ENCODE measurements at places on chromosomes 3 and 15.

- no peak for DNase-seq
These were observed 17.7 kb upstream of the FGD5 start for GRCh38 chr3:14801031-14801430.

- DNase-seq: peak; percentile 65
These were observed 45.6 kb downstream of the DNASE1L3 start for GRCh38 chr3:58164906-58165821.

DNA sequence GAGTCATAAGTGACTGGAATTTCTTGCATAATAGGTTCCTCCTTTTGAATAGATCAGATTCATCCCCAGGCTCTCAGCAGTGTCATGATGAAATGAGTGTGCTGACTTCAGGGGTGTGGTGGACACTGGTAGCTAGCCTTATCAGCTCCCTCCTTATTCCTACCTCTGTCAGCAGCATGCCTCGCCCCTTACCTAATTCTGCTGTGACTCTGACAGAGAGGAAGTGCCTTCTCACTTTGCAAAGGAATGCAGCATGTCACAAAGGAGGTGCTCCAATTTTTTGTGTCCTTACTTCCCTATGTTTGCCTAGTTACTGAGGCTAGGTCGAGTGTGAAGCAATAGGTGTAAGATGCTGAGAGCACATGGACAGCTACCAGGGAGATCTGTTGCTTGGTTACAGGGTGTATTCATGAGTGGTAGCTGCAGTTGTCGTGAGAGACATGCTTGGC, 90.6 kb downstream of the TNFAIP8L3 start:
- no peak for DNase-seq

- DNase-seq: no peak
These were observed 49.7 kb upstream of the LIMD1 start for GRCh38 chr3:45544717-45545296.

GRCh38 chr3:119608405-119609000, 10.8 kb downstream of the PLA1A start:
- DNase-seq: no peak

- DNase-seq: no peak
These were observed 36.0 kb upstream of the BNIP2 start for GRCh38 chr15:59725151-59725486.

GRCh38 chr15:63899193-63899592, 65.4 kb upstream of the HERC1 start:
- no peak for DNase-seq

DNA sequence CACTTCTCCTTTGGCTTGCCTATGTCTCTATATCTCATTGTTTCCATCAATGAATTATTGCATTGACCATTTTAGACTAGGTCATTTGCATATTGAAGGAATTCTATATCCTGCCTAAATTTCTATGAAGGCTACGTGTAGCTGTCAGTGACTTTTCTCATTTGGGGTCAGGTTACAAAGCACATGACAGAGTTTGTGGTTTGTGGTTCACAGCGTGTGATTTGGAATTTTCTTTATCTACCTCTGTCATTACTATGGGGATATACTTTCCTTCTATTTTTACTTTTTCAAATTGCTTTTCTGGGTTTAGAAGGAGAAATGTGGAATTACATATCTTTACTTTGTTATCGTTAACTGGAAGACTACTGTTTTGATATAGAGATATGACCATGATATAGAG, 317.3 kb upstream of the CFAP20DC start:
- no peak for DNase-seq

DNA sequence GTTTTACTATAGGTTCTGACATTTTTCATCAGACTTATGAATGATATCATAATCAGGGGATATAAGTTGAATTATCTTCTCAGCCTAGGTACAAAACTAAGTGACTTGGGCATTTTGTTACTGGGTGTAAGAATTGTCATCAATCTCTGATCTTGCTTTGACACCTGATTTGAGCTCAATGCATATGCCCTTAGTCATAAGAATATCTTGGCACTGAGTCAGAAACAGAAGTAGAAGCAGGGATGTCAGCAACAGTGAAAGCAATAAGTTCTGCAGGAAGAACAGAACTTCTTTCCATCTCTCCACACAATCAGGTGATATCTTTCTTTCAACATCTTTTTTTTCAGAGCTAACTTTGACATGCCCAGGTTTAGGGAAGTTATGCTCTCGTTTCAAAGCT, 14.6 kb downstream of the SLITRK3 start:
- no peak for DNase-seq

GRCh38 chr3:44023961-44024593, 217.6 kb upstream of the TOPAZ1 start:
- DNase-seq: no peak

- DNase-seq: no peak
These were observed 67.2 kb downstream of the MYO9A start for GRCh38 chr15:72050700-72051099.

DNA sequence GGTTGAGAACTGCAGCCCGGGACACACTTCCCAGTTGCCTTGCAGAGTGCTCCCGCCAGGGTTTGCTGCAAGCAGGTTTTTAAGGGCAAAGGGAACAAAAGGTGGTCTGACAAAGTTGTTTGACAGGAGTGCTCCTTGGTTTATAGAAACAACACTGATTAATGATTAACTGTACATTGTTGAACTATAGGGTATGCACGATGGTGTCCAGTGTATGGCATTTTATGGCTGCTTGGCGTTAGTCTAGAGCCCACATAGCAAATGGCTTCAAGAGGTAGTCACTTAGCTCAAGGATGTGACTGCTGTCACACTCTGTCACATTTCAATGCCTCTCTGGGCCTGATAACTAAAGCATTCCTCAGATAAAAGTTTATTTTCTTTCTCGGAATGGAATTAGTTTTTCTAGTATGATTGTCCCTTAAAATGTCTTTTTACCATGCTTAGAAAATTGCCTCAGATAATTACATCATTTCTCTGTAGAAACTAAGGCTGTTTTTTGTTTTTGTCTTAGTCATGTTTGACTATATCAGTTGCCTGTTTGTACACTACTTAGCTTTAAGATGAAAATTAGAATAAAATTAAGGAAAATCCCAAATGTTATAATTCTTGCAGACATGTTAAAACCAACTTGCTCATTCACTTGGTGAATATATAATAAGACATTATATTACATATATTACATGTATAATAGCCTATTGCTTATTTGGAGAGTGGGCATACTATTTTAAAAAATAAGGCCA, 61.3 kb upstream of the GATM start:
- DNase-seq: no peak

DNA sequence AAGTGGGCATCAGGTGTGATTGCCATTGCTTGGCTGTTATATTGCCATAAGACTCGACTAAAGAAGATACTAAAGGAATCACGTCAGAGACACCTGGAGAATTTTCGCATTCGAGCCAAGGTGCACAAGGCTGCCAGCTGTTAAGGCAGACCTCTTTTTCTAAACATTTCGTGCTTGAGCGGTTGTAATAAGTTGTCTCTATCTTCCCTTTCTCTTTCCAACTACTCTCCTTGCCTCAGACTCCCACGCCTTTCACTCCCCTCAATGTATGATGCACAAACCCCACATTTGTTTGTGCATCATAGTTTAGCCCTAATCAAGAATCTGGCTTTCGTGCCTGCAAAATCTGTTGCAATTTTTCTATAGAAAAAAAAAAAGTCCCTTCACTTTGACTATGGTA, 118.0 kb downstream of the IQCH start:
- no peak for DNase-seq

DNA sequence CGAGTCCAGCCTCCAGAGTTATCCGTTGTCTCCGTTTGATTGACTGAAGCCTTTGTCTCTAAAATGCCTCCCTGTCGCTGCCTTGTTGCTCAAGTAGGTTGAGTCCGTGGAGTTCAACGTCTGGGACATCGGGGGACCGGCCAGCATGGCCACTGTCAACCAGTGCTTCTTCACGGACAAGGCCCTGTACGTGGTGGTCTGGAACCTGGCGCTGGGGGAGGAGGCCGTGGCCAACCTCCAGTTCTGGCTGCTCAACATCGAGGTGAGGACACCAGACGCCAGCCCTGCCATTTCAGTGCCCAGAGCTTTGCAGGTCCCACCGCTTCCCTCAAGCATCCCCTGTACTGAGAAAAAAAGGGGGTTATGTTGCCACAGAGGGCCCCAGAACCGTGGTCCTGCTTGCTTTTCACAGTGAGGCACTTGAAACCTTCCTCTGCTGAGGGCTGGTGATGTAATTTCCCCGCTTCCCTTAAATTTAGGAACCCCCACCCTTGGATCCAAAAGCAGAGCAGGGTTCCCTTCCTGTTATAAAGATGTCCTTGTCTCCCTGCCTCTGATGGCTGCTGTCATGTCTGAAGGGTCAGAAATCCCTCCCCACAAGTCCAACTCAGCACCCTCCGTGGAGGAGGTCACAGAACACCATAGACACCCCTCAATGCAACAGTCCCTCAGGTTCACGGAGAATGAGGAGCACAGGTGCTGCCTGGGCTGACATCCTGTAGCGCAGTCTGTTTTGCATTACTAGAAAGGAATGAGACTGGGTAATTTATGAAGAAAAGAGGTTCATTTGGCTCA, 105.7 kb downstream of the LRRK1 start:
- no peak for DNase-seq

GRCh38 chr3:171274222-171274621, 186.0 kb downstream of the TNIK start:
- no peak for DNase-seq

DNA sequence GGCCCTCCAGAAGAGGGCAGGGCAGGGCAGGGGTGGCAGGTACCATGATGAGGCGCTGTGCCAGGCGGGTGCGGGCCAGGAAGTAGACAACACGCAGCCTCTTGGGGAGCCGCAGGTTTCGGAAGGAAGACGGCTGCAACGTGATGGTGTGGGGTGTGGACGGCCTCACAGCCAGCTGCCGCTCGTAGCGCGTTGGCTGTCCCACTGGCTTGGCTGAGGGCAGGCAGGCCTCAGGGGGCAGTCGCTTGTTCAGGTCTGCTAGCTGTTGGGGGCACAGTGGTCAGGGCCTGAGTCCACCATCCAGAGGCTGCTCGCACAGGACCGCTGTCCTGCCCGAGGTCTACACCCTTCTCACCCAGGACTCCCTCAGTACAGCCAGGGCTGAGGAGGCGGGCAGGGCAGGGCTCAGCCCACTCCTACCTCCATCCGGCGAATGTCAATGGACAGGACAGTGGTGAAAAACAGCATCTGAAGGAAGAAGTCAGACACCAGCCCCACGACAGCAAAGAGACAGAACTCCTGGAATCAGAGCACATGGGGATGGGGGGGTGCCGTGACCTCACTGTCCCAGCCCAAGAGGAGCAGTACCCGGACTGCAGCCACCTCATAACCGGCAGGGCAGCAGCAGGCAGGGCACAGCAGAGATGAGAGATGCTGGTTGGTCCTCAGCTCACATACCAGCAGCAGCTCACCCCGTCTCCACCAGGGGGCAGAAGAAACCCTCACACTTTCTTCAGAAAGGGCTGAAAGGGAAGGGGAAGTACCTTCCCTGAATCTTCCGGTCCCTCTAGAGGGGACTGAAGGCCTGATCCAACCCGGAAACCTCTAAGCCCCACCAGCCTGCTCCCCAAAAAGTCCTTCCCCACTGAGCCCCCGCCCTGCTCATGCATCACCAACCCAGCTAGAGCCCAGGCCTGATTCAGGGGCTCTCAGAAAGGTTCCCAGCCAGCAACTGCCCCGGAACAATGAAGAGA, 40.0 kb downstream of the PTPN23 start:
- peak; percentile 96 for DNase-seq

DNA sequence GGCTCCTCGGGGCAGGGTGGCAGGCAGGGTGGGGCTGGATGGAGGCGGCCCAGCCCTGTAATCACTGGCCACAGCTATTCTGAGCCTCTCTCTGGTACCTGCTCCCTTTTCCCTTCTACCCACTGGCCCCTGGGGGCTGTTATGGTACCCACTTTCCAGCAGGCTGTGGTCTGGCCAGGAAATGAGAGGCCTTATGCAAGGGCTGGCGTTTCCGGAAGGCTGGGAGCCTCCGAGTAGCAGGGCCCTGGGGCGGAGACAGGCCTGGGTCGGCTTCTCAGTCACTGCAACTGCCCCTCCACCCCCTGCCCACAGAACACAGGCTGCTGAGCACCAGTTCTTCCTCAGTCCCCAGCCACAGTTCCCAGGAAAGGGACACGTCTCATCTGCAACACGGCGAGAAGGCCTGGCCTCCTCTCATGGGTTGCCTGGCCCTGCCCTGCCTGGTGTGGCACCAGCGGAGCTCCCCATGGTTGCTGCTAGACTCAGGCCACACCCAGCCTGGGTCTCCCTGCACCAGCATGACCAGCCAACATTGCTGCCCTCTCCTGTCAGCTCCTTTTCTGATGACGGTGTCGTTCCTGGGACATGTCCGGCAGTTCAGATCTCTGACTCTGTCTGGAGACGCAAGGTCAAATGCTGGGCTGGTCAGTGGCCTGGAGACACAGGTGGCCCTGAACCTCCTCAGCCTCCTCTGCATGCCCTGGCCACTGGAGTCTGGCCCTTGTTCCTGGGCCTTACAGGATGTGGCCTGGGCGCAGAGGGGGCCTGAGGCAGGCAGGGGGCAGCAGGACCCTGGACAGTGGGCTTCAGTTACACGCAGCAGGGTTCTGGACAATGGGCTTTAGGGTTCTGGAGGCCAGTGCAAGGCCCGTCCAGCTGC, 6.5 kb downstream of the CHST13 start:
- peak; percentile 73 for DNase-seq

DNA sequence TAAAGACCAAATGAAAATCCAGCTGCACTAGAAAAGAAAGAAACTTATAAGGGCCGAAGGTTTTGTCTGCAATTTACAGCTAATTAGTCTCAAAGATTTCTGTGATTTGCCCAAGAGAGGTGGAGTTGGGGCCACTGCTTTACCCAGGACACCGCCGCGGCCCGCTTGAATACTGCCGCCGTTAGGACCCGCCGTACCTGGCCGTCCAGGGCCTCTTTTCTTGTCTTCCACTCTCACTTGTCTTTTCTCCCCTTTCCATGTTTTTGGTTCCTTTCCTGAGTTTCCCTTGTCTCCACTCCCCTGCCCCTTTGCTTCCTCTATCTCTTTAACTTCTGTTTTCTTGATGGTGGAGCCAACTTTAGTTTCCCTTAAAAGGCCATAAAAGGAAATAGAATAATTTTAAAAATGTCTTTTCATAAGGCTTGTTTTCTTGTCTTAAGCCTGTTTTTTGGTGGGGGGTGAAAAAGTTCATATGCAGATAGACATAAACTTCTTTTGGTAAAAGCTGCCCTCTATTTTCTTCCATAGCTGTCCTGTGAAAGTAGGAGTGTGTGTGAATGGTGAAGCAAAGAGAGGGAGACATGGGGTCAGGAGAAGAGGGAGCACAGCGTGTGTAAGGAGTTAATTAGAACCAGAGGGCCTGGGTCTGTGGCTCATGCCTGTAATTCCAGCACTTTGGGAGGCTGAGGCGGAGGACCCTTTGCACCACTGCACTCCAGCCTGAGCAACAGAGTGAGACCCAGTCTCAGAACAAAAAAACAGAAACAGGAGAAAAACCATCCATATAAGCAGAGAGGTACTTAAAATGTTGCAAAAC, 16.0 kb upstream of the CCNL1 start:
- peak; percentile 65 for DNase-seq

- DNase-seq: no peak
These were observed 256.7 kb upstream of the TLE3 start for GRCh38 chr15:70354346-70354905.

- DNase-seq: no peak
These were observed 56.4 kb downstream of the PRKCI start for GRCh38 chr3:170278627-170279026.

DNA sequence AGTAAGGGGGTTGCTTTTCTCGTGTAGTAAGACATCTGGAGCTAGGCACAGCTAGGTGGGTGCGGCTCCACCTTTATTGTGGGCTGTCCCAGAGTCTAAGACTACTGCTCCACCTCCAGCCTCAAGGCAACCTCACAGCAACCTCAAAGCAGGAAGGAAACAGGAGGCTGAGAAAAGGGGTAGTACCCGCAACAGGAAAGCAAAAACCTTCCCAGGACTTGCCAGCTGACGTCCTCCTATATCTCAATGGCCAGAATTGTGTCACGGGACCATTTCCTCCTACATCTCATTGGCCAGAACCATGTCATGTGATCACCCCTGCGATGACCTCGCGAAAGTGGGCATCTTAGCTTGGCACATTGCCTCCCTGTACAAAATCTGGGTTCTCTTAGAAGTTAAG, 4.3 kb upstream of the GPR160 start:
- DNase-seq: no peak

Measured in H7 (cell line).